Vein endothelial cell (primary cell): ENCODE measurements at places on chromosomes 2 and 18. TPM values are rescaled to one million over a fixed set of nuclear protein-coding genes. Genes with fewer than 3 reads are reported as not detected.

PDCD1 gene
- total RNA-seq: not detected in 2 replicates

RAX gene
- not detected in 2 replicates for total RNA-seq

LRRFIP1 gene
- total RNA-seq: 174 and 223 TPM in 2 replicates

ARHGAP28 gene
- 18.9 and 25.6 TPM in 2 replicates for total RNA-seq

C2orf78 gene
- total RNA-seq: not detected in 2 replicates
